ENCODE measurements at places on chromosomes 4 and X.

DNA sequence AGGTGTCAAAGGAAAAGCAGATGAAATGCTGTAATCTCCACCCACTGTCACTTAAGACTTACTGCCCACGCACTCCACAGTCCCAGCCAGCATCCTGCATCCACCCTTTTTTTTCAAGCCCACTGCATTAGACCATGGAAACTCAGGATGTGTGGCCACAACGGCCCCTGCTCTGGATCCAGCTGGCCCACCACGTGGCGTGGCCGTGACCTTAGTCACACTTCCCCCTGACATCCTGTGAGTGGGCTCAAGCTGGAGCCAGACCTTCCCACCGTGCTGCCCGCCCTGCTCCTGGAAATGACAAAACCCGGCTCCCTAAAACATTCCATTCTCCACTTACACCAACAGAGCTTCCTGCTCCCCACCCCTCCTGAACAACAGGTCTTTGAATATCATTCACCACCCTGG, 588.3 kb upstream of the DIPK2B start:
- DNase-seq: no peak

- DNase-seq: no peak
Observed at GRCh38 chr4:183540410-183541009, 35.7 kb downstream of the ING2 start.

GRCh38 chr4:161991811-161992210, 172.0 kb downstream of the FSTL5 start:
- DNase-seq: no peak

- DNase-seq: no peak
Observed at GRCh38 chr4:163587867-163588266, 93.4 kb downstream of the TMA16 start.

DNA sequence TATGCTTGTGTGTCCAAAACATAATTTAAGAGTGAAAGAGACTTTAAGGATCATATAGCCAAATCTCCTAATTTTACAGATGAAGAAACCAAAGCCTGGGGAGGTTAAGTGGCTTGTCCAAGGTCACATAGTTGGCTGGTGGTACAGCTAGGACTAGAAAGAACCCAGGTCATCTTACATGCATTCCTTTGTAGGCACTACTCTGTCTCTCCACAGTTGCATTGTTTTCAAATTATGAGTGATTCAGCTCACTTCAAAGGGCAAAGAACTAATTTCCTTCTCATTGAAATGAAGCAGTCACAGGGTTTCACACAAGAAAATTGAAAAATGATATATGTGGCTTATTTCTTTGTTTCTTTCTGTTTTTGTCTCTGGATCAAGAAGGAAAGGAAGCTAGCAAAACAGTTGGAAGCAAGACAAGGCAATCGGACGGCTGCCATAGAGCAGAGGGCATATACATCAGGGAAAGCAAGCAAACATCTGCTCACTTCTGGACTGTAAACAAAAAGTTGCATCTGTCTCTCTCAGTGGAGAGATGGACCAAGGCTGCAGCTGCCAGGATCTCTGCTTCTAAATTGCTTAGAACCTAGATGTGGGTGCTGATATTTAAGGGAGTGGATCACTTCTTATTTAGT, 107.5 kb upstream of the AMOT start:
- no peak for DNase-seq

DNA sequence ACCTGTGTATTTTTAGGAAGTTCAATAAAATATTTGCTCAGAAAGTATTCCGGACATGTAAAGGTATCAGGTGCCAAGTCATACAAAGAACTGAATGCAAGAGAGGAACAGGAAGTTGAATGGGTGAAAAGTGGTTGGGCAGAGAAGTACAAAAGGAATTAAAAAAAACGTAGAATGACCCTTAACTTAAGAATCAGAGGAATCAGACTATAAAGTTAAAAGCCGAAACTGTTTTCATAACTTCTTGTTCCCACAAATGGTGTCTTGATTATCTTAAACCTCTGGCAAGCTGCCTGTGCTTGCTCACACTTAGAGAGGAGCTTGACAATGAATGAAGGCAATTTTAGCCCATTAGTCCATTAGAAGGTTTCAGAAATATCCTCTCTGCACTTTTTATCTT, 81.6 kb upstream of the HHIP start:
- no peak for DNase-seq

DNA sequence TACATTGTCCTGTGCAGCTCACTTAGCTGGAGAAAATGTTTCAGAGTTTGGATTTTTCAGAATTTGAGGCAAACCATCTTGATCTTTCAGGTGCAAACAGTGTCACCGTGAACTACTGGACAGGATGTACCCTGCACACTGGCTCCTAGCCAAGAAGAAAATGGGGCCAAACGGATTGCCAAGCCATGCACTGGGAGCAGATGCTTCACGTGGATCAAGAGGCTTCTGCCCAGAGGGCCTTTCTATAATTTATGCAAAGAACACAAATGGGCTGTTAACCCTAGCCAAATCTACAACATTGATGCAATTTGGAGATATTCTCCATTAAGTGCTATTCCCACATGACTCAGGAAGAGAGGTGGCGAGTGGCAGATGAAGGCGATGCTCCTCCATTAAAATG, 46.9 kb upstream of the ATP8A1 start:
- DNase-seq: no peak

DNA sequence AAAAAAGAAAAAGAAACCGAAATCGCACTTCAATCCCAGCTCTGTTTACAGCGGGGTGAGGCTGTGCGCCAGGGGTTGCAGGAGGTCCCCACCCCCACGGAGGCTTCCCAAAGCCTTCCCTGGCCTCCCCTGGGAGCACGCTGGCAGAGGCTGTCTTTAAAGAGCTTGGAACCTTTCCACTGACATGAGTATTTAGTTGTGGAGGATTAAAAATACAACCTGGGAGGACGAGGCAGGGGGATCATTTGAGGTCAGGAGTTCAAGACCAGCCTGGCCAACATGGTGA, 69.1 kb downstream of the PPP2R2C start:
- DNase-seq: no peak

DNA sequence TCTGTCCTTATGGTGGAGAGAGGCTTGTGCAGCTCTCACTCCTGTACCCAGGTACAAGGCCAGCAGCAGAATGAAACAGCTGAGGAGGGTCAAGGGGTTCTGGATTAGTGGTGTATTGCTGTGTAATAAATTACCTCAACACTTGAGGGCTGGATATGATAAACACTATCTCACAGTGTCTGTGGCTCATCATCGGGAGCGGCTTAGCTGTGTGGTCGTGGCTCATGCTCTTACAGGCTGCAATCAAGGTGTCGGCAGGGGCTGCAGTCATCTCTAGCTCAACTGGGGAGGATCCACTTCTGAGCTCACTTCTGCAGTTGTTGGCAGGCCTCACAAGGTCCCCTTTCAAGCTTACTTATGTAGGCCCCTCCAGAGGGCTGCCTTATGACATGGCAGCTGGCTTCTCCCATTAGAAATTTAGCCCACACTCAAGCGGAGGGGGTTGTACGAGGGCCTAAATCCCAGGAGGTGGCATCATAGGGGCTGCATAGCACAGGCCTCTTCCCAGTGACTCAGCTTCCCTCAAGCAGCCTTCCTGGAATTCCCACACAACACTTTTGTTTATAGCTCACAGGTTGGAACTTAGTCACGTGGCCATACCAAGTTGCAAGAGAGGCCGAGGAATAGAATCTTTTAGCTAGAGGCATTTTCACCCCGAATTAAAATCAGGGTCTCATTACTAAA, 148.2 kb upstream of the RPS6KA3 start:
- DNase-seq: no peak

- DNase-seq: no peak
Observed at GRCh38 chr4:70994069-70994366, 569 bp downstream of the DCK start.

DNA sequence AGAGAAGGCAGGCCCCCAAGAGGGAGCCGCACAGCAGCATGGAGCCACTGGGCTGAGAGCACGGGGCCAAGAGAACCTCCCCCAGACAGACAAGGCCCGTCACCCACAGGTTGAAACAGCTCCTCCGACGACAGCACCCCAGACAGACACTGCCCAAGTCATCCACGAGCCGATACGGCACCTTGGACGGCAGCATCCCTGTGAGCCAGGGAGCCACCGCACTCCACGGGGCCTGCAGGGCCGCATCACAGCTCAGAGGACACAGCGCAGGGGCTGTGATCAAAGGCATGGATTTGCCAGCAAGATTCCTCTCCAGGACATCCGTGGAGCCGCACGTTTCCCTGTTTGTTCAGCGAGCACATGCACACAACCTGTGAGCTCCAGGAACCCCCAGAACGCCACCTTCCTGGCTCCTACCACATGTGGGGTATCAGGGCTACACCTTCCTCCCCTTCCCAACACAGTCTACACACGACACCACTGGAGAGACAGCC, 3.9 kb downstream of the CTBP1 start:
- no peak for DNase-seq

- DNase-seq: no peak
Observed at GRCh38 chr4:98469771-98470170, 188.6 kb downstream of the TSPAN5 start.

- no peak for DNase-seq
Observed at GRCh38 chr4:139666735-139667281, 1.2 kb downstream of the MGST2 start.

DNA sequence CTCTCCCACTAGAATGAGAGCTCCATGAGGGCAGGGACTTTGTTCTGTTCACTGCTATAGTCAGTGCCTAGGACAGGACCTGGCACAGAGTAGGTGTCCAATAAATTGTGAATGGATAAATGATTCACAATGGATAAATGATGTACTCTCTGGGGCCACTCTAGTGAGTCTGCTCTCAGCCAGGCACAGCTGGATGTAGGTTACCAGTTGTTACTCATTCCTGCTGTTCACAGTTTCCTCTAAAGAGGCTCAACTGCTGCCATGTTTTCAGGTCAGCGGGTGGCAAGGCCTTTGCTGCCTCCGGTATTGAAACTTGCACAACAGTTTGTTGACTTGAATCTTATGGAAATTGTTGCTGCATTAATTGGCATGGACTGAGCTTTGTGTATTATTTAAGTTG, 99.1 kb downstream of the NHSL2 start:
- no peak for DNase-seq

- DNase-seq: no peak
Observed at GRCh38 chrX:69613946-69614345, 2.0 kb upstream of the EDA start.

DNA sequence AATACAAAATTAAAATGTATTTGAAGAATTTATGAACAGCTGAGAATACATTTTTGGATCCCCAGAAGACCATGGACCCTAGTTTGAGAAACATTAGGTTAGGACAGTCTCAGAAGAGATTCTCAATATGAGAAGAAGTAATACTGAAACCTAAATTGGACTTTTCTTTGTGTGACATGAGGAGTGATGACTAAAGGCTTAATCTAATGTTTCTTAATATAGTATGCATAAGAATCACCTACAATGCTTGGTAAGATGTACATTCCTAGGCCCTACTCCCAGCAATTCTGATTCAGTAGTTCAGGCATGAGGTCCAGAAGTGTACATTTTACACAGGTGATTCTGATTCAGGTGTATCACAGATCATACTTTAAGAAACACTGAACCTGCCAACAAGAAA, 31.6 kb upstream of the HUWE1 start:
- no peak for DNase-seq

- no peak for DNase-seq
Observed at GRCh38 chr4:17718471-17718870, 63.0 kb downstream of the FAM184B start.

DNA sequence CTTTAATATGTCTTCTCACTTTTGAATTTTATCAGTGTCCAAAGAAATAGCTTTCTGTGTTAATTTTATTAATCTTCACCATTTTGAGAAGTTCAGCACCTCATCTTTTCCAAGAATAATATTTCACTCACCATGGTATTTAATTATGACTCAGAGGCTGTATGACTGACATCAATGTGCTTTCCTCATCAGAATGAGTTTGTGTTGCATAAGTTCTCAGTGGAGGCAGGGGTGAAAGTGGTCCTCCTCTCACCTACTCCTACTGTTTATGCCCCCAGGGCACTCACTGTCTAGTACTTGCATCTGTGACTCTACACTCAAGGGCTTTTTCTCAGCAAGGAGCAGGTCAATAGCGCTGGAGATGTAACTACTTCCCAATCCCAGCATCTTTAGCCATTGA, 905.3 kb upstream of the INTU start:
- no peak for DNase-seq

DNA sequence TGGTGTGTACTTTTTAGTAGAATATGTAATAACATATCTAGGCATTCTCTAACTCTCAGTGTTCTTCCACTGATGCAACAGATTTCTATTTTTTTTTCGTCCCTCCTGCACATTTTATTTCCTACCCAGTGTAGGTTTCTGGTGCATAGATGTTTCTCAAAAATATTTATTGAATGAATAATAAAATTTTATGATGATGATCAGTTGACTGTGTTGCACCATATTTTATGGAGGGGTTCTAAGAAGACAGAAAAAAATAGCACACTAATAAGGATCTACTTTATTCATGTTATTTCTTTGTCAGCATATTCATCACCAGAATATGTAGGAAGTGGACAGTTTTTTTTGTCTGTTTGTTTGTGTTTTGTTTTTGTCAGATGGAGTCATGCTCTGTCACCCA, 2529.3 kb downstream of the ARAP2 start:
- no peak for DNase-seq

DNA sequence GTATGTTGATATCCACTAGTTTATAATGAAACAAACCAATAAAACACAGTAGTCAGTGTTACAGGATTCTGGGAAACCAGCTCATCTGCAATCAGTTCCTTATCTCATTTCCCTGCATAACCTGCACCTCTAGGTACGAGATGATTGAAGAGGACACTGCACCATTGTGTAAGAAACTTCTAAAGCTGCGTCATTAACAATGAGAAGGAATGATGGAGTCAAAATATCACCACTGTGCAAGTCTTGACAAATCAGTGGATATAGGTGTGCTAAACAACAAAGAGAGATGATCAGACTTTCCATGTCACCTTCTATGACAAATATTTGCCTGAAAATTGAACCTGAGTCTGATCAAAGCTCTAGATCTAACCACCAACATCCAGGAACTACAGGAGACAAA, 40.7 kb upstream of the DHX15 start:
- DNase-seq: no peak

GRCh38 chrX:142060191-142060590, 144.9 kb downstream of the MAGEC2 start:
- DNase-seq: no peak
